Keratinocyte (primary cell): ENCODE measurements at places on chromosomes 13 and 19.

DNA sequence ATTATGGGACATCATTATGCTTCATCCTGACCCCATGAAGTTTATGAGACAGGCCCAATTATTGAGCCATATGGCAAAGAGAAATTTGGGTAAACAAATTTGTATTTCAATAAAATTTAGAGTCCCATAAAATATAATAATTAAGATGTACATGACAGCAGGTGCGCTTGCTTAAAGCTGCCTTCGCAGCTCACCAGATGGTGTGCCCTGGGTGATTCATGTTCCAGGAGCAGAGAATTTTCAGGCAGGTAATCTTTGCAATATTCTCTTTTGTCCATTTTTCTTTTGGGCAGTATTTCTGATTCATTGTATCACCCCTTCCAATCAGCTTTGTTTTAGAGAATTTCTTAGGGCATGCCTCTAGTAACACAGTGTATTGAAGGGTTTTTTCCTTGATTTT is 39.5 kb upstream of the WASF3 start:
- no peak for DNase-seq

- no peak for DNase-seq
These were observed 78.9 kb upstream of the FLT1 start for GRCh38 chr13:28573595-28574373.

- DNase-seq, result no peak
These were observed 124.6 kb downstream of the COL4A2 start for GRCh38 chr13:110431425-110432294.

DNA sequence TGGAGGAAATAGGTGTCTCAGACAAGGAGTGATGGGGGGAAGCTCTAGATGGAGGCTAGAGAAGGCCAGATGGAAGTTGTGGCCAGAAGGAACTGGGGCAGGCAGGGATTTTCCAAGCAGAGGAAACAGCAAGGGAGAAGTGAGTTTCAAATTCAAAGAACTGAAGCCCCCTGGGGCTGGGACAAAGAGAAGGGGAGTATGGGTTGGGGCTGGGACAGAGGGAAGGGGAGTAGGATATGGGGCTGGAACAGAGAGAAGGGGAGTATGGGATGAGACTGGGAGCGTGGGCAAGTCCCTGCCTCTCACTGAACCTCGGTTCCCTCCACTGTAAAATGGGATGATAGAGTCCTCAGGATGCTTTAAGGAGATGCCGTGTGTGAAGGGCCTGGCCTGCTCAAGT is 1.9 kb upstream of the GTF2F1 start:
- DNase-seq, result no peak

DNA sequence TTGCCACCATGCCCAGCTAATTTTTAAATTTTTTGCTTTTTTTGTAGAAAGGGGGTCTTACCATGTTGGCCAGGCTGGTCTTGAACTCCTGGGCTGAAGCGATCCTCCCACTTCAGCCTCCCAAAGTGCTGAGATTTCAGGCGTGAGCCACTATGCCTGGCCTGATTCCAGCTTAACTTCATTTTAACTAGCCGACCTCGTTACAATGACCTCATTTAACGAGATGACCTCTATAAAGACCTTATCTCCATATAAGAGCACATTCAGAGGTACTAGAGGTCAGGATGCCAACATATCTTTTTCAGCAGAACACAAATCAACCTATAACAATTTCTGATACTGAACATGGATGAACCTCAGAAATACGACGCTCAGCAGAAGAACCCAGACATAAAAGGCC is 10.6 kb downstream of the KCNN1 start:
- DNase-seq, result no peak

- no peak for DNase-seq
These were observed 722 bp upstream of the ICAM1 start for GRCh38 chr19:10270180-10270615.

DNA sequence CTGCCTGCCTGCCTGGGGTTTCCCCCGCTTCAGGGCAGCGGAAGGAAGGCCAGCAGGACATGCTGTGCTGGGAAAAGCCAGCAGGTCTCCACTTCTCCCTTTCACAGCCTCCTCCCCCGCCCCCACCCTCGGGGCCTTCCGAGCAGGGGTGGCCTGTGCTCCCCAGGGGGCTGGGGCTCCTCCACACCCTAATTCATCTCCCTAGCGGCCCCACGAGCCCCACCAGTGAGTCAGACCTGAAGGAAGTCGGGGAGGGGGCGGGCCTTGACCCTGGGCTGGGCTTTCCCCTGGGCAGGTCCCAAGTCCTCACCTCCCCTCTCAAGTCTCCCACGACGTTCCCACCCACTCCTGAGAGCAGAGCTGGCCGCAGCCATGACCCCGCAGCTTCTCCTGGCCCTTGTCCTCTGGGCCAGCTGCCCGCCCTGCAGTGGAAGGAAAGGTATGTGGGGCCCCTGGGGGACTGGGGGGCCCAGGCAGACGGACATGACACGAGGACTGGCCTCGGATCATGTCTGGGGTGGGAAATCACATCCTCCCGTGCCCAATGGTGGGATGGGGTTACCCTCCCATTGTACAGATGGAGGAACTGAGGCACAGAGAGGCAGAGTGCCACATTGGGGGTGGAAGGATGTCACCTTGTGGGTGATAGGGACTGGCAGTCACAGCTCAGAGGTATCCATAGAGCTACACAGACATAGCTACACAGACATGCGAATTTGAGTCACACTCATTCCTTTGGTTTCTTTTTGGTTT is at the start of gene EBI3:
Gene EBI3, plus strand, starts transcription at position 345 of the 753 bp plus-strand sequence. Its CDS starts 28 bp downstream, at position 373.
- no peak for DNase-seq

DNA sequence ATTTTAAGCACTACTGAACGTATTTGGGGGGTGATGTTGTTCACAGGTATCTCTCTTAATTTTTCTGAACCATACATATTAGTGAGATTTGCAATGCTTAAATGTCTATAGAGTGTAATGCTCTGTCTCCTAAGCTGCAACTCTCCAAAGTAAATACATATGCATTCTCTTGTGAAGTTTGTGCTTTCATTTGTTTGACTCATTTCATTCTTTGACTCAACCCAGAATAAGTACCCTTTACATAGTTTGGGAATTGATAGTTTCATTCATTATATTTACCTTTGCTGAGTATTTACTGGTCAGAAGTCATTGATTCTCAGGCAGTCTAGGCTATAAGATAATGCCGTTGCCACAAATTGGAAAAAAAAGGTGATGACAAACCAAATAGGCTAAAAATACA is 406.9 kb downstream of the FGF9 start:
- DNase-seq, result no peak

- DNase-seq, result no peak
These were observed 25.4 kb upstream of the GPR12 start for GRCh38 chr13:26785838-26786630.

GRCh38 chr13:65411521-65411920 is 1818.6 kb downstream of the PCDH9 start:
- DNase-seq, result no peak

DNA sequence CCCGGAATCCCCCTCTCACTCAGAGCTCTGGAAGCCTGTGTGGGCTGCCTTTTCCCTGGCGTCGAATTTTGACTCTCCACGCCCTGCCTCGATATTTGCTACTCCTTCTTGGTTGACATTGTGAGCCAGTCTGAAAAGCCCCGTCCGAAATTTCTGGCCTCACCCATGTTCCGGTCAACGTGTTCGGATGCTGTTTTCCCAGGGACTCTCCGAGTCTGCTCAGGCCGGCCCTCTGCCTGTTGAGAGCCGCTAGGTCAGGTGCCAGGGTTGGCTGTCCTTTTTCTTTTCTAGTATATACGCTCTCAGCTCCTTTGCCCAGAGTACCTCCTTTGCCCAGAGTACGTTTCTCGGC is 6.8 kb upstream of the DGKH start:
- no peak for DNase-seq

GRCh38 chr13:39870197-39870747 is 214.8 kb downstream of the COG6 start:
- DNase-seq, result no peak

- DNase-seq, result peak; percentile 56
These were observed 19.5 kb downstream of the PRKD2 start for GRCh38 chr19:46697204-46697960.

DNA sequence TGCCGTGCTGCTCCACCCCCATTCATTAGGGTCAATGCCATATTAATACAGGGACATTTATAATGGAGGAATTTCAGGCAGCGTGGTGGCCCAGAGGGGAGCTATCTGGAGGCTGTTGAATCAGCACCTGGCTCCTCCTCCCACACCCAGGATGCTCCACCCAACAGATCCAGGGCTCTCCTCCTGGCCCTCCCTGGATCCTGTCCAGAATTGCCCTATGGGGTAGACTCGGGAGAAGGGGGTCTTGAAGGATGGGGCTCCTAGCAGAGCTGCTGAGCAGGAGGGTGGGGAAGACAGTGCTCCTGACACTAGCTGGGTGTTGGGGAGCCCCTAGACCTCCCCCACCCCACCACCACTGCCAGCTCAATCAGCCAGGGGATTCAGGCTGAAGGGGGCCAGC is 5.2 kb upstream of the OR10H5 start:
- no peak for DNase-seq

DNA sequence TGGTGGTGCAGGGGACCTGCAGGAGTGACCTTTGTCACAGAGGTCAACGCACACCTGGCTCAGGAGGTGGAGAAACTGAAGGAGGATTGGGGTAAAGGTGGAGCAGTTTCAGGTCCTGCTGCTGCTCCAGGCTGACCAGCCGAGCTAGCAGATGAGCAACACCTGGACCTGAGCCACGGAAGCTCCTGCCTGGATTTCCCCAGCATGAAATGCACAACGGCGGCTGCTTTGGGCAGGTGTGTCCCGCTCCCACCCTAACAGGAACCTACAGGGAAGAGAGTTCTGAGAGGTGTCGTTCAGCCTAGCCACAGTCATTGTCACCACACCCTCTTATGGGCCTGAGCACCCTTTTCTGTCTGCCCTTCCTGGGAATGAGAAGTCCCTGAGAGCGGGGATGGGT is 15.7 kb upstream of the CD177 start:
- no peak for DNase-seq

- no peak for DNase-seq
These were observed 348.2 kb downstream of the KCTD12 start for GRCh38 chr13:76538004-76538403.

DNA sequence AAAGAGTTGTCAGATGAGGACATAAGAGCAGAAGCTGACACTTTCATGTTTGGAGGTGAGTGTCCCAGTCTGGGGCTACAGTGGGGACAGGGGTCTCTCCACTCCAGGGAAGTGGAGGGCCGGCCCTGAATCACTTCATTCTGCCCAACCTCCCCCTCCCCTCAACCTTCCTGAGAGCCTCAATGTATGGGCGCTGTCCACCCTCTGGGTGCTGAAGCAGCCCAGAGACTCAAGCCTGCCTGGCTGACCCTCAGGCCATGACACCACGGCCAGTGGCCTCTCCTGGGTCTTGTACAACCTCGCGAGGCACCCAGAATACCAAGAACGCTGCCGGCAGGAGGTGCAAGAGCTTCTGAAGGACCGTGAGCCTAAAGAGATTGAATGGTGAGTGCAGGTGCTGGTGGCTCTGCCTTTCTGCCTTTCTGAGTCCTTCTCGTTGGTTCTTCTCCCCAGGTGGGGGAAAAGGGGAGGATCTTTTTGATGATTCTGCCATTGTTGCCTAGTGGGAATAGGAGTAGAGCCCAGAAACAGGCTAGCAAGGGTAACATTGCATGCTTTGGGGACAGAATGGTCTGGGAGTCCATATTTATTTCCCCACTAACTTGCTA is 8.8 kb downstream of the CYP4F8 start:
- DNase-seq, result no peak

DNA sequence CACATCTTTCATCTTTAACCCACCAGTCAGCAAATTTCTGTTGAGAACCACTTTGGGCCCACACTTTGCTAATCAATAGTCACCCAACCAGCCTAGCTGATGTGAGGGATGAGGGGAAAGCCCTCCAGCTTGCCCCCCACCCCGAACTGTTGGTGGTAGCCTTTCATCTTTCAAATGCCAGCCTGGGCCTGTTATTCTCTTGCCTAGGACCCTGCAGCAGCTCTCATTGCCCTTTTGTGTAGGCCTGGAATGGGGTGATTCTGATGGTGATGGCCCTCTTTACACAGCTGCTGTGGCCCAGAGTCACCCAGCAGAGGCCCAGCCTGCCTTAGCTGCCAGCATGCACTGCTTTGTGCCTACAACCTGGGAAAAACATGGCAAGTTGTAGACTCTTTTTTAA is 294.5 kb downstream of the SLC7A1 start:
- DNase-seq, result no peak

GRCh38 chr19:1566392-1567115 is 1.6 kb downstream of the MEX3D start:
- no peak for DNase-seq

- no peak for DNase-seq
These were observed 2532.4 kb upstream of the PCDH20 start for GRCh38 chr13:63948045-63948444.

- no peak for DNase-seq
These were observed 783 bp downstream of the RHPN2 start for GRCh38 chr19:33063753-33064457.

- DNase-seq, result no peak
These were observed 117.9 kb downstream of the URI1 start for GRCh38 chr19:30059741-30060457.

- no peak for DNase-seq
These were observed at the start of gene TSHZ3 for GRCh38 chr19:31349160-31349881. Gene TSHZ3, minus strand, starts transcription at chr19:31349436. Its CDS starts 217 bp downstream, at chr19:31349219.

DNA sequence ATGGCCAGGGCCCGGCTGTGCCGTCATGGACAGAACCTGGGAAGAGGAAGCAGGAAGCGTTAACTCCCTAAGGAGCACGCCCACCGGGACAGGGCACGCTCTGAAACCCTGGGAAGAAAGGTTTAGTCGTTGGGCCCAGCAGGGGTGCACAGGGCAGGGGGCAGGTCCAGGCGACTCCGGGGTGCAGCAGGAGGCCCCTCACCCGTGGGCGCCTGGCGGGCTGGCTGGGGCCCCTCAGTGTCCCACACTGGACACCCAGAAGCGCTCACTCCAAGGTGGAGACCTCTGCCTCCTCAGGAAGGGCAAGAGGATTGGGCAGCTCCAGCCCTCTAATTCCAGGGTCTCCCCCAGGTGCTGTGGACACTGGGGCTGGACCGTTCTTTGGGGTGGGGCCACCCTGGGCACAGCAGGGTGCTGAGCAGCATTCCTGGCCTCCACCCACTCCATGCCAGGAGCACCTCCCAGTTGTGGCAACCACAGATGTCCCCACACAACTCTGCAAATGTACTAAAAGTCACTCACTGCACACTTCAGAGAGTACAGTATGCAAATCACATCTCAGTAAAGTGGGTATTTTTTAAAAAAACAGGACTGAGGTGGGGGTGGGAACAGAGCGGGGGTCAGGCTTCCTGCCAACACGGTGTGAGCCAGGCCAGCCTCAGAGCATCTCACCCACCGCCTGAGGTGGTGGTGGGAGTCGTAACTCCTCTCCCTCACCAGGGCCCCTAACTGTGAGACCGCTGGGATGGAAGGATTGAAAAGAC is 35.2 kb downstream of the PIP5K1C start:
- DNase-seq, result no peak

GRCh38 chr19:41540041-41540695 is 35.8 kb upstream of the CEACAM21 start:
- no peak for DNase-seq
